CD4-positive, alpha-beta T cell (primary cell): ENCODE measurements at places on chromosomes 3 and 15.

- DNase-seq, result no peak
Observed at GRCh38 chr15:61216519-61216918, 12.6 kb downstream of the RORA start.

- no peak for DNase-seq
Observed at GRCh38 chr3:13031621-13032020, 41.6 kb downstream of the IQSEC1 start.

DNA sequence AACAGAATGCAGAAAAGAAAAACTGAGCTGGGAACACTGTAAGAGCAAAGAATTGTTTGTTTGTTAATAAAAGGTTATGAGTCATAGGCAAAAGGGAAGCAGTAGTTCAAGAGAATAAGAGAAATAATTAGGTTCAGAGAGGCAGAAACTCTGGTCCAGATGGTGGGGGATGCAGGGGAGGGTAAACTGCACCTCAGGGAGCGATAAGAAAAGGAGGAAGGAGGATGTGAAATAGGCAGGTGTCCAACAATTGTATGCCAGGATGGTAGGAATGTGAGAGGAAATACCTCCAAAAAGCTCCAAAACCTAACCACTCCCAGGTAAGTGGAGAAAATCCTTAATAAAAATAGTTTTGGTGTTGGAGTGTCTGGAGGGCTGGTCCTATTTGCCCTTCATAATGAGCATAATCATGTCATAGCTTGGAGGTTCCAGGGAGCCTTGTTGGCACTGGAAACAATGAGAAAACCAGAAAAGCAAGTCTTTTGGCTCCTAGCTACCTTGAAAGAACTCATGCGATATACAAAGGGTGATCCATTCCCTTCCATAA lies 405.4 kb upstream of the TBL1XR1 start:
- DNase-seq, result no peak

DNA sequence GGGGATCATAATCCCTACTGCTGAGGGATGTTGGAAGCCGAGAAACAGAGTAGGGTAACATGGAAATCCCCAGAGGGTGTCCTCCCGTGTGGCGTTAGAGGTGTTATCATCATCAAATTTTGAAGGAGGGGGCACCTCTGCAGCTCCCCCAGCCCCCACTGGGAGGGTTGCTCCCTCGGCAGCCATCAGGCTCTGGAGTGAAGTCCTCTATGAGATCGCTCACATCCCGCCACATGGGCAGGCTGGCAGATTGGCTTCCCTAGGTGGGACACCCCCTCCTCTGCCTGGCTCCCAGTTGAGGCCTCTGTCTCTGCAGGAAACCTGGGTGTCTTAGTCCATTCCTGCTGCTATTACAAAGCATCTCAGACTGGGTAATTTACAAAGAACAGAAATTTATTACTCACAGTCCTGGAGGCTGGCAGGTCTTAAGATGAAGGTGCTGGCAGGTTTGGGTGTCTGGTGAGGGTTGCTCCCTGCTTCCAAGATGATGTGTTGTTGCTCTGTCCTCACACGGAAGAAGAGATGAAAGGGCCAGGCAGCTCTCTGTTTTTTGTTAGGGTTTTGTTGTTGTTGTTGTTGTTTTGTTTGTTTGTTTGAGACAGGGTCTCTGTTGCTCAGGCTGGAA lies 120.5 kb downstream of the NUP210 start:
- no peak for DNase-seq

DNA sequence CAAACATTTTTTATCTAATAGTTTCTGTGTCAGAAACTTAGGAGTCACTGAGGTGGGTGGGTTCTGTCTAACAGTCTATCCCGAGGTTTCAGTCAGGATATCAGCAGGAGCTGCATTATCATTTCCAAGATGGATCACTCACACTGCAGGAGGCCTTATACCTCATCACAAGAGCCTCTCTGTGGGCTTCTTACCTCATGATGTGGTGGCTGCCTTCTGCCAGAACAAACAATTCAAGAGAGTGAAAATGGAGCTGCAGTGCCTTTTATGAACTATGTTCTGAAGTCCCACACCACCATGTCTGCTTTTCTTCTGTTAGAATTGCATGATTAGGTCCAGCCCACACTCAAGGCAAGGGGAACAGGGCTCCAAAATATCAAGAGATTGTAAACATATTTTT lies 27.9 kb downstream of the RFX7 start:
- DNase-seq, result no peak

- DNase-seq, result no peak
Observed at GRCh38 chr3:119644481-119644880, 15.9 kb downstream of the POPDC2 start.

- no peak for DNase-seq
Observed at GRCh38 chr3:182179631-182180030, 467.9 kb downstream of the SOX2 start.

DNA sequence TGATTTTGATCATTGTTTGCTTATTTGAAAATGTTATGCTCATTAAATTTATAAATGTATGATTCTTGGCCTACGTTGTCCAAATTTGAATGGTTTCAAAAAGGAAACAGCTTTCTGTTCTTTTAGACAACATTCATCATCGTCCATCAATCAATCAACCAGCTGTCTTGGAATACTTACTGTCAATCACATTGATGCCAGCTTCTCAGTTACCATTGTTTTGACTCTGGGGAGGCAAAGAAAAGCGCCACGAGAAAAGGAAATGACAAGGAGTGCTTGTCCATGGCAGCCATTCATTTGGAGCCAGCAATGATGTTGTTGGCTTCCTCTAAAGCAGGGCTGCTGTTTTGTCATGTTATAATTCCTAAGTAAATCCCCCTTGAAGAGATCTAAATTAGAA lies 62.2 kb upstream of the TP63 start:
- no peak for DNase-seq

GRCh38 chr3:94935738-94936580 lies 873.1 kb downstream of the NSUN3 start:
- no peak for DNase-seq

- no peak for DNase-seq
Observed at GRCh38 chr3:105483476-105483875, 116.8 kb downstream of the ALCAM start.

DNA sequence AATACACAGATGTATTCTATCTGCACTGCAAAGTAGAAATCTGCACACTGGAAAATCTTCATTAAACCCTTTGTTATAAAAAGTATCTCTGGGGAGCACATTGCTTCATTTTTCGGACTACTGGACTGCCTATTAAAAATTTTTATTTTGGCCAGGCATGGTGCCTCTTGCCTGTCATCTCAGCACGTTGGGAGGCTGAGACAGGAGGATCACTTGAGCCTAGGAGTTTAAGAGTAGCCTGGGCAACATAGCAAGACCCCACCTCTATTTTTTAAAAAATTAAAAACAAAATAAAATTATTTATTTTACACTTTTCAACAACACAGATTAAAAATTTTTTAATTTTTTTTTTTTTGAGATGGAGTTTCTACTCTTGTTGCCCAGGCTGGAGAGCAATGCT lies 6.0 kb downstream of the SERP1 start:
- DNase-seq, result no peak
